ENCODE measurements at places on chromosomes 5 and 9.

GRCh38 chr5:75461679-75462078 lies 49.8 kb downstream of the CERT1 start:
- DNase-seq: no peak

GRCh38 chr9:97668485-97668884 lies 28.7 kb downstream of the XPA start:
- peak; percentile 30 for DNase-seq

DNA sequence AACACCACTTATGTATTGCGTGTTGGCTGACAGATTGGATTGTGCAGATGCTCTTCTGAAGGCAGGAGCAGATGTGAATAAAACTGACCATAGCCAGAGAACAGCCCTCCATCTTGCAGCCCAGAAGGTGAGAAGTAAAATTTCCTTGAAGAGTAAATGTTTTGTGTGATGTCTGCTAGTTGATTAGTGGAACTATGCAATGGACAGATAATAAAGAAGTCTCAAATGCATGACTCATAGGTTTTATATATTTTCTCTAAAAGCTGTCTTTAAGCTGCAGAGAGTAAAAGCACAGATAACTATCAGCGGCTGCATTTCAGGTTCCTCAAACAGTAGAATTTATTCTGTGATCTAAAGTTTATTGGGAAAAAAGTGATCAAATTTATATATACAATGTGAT lies 27.4 kb downstream of the INVS start:
- DNase-seq: no peak

DNA sequence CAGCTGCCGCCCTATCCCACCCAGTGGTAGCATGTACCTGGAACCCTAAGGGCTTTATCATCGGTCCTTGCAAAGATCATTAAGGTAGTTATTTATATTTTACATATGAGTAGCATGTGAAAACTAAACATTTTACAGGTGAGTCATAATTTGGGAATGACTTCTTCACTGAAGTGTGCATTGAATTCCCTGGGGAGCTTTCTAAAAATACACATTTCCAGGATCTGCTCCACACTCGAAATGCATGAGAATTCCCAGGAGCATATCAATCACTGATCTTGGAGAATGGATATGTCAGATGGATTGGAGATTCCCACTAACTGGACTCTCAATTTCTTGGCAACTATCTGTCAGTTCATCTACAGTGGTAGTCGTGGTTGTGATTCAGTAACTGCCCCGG lies 717.5 kb downstream of the IRX1 start:
- DNase-seq: no peak

DNA sequence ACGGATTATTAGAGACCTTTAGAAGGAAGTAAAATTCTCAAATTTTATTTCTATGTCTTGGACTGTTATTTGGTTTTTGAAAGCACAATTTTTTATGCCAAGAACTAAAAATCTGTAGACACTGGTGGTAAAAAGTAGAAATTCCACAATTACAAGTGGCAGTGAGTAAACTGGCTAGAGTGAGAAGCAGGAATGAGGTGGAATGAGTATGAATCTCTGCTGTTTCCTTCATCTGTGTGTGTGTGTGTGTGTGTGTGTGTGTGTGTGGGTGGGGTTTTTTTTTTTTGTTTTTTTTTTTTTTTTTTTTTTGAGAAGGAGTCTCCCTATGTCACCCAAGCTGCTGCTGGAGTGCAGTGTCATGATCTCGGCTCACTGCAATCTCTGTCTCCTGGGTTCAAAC lies 94.2 kb downstream of the TLE4 start:
- no peak for DNase-seq

- DNase-seq: no peak
Measured at GRCh38 chr5:40507095-40507494, 172.6 kb upstream of the PTGER4 start.

GRCh38 chr5:81393783-81394718 lies at the start of gene ACOT12:
TSS of gene ACOT12 (minus strand) at chr5:81394134. CDS start at chr5:81394114, 20 bp downstream.
- DNase-seq: no peak

DNA sequence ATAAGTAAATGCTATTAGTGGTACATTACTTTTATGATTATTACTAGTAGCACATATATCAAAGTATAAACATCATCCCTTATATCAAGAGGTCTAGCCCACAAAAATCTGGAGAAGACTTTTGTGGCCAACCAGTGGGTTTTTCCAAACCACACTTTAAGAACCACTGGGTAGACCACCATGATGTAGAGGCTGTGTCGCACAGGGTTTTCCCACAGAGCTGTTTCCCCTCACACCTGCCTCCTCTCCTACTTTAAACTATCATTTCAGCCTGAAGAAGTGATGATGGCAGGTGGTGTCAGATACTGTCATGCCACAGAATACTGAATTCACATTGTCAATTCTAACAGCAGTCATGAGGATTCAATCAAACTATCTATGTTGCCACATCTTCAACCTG lies 109.2 kb downstream of the FBXW11 start:
- DNase-seq: no peak

GRCh38 chr5:4480528-4481349 lies 659.4 kb upstream of the ADAMTS16 start:
- DNase-seq: no peak

- no peak for DNase-seq
Measured at GRCh38 chr9:90044710-90045151, 439.9 kb downstream of the GADD45G start.

DNA sequence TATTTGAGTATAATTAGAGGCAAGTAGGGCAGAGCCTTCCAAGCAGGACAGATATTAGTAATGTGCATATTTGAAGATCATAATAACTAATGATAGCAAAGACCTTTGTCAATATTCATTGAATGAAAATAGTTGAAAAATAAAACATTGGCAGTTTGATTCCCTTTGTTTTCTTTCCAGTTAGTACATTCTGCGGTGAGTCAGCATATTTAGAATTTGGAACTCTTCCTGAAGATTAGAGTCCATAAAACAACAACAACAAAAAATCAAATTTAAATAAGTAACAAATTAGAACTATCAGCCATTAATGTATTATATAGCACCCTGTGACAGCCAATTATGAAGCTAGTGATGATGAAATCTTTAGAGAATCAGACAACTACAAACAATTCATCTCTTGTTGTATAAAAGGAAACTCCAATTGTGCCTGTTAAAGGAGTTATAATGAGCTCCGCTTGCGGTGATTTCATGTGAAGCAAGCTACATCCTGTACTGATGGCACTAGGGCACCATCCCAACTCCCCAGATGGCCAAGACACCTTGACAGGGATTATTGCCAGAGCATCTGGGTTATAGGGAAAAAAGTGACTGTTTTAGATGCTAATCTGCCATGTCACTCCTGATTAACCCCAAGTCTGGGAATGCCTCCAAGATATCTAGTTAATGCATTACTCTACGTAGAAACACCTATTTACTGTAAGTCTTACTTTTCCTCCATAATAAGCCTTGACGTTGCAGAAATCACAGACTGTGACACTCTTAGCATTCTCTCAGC lies 6.8 kb downstream of the IFNA8 start:
- no peak for DNase-seq

GRCh38 chr9:104911032-104911607 lies 16.8 kb downstream of the ABCA1 start:
- DNase-seq: no peak

GRCh38 chr5:132003982-132004381 lies 7.5 kb downstream of the ACSL6 start:
- DNase-seq: no peak

- DNase-seq: no peak
Measured at GRCh38 chr5:57777174-57777581, 294.6 kb upstream of the ACTBL2 start.

GRCh38 chr5:157713830-157714595 lies 17.2 kb upstream of the THG1L start:
- no peak for DNase-seq

GRCh38 chr5:93320920-93321445 lies 260.0 kb downstream of the NR2F1-AS1 start:
- DNase-seq: no peak

- no peak for DNase-seq
Measured at GRCh38 chr9:132894346-132894745, 15.6 kb downstream of the SPACA9 start.

DNA sequence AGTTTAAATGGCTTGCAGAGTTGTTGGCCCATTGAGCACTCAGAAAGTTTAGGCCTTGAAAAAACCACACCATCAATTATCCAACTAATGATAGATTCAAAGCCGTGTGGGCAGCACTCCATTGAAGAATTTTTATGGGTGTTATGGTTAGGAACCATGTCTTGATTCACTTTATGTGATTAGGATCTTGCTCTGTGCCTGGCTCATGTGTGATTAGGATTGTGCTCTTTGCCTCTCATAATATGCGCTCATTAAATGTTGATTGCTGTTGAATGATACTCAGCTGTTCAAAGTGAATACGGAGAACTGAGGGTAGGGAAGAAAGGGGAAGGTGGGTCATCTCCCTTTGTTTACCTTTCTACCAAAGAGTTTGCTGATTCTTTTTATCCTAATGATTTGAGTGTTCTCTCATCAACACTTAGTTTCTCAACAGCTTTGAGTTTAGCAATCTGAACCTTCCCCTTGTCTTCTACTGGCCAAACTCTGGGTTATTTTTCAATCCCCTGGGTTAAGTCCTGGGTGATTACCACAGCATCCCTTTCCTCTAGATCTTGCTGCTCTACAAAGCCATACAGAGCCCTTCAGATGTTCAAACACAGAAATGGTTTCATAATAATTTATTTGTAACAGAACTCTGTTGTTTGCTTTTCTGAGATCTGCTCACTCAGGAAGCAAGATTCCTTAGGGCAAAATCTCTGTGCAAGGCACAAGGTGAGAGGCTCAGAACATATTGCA lies 668.8 kb upstream of the RGMB start:
- no peak for DNase-seq

- no peak for DNase-seq
Measured at GRCh38 chr5:78895616-78896015, 89.5 kb downstream of the ARSB start.

- DNase-seq: no peak
Measured at GRCh38 chr5:37184748-37185364, 64.3 kb downstream of the CPLANE1 start.

- no peak for DNase-seq
Measured at GRCh38 chr5:129051283-129051682, 43.3 kb upstream of the ISOC1 start.

- no peak for DNase-seq
Measured at GRCh38 chr5:156522651-156523529, 195.9 kb downstream of the SGCD start.

DNA sequence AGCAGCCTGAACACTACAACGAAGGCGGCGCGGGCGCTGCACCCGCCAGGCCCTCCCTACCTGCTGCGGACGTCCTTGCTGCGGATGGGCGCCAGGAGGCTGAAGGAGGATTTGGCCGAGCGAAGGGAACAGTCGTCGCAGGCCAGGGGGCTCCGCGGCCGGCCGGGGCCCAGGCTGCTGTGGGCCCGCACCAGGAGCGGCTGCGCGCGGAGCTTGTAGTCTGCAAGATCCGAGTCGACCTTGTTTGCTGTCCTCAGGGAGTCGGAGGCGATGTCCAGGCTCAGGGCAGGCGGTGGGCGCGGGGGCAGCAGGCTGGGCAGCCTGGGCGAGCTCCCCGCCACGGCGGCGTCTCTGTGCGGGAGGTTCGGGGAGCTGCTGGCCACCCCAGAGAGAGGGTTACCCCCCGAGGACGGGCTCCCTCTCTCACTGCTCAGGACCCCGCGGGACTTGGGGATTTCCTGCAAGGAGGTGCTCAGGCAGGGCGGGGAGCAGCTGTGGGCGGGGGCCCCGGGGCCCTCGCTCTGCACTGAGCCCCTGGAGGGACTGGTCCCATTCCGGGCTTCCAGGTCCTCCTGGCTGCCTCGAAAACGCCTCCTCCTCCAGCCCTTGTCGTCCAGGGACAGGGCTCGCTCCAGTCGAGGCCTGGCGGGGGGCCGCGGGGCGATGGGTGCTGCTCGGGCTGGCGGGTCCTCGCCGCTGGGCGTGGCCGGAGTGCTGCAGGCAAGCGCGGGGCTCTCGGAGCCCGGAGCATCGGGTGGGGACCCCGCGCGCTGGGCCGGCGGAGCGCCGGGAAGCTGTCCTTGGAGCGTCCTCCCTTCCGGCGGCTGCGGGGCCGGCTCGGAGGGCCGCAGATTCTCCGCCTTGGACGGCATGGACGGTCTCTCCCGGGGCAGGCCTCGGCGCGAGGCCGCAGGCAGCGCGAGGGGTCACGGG lies 831 bp downstream of the INPP5E start:
- DNase-seq: peak; percentile 67

DNA sequence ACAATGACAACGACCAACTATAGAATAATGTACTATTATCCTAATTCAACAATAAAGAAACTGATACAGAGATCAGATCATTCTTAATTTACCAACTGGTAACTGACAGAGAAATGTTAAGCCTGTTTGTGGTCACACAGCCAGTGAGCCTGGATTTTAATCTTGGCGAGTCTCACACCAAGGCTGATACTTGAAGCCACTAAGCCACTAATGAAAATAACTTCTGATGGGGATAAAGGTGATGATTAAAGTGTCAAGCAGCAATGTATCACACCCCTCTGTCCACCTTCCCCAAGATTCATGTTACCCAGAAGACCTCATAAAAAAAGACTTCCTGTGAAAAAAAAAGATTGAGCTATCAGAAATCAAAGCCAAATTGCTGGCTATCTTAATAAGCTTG lies 350.5 kb downstream of the SPOCK1 start:
- no peak for DNase-seq
